ENCODE measurements at places on chromosomes 3 and 15. TPM values are rescaled to one million over a fixed set of nuclear protein-coding genes. Genes with fewer than 3 reads are reported as not detected.

Gene TMEM45A
- 21.6 TPM for total RNA-seq

Gene GABRB3
- 0.13 TPM for total RNA-seq

Gene GNAT1
- total RNA-seq = under 0.01 TPM

Gene PEX5L
- total RNA-seq = not detected

Gene CTDSPL2
- total RNA-seq = 77.7 TPM

Gene C3orf18
- 1.9 TPM for total RNA-seq

Gene CACNA2D2
- total RNA-seq = under 0.01 TPM

- no peak for DNase-seq
Measured at GRCh38 chr3:126351771-126352475, 5.3 kb downstream of the KLF15 start.

DNA sequence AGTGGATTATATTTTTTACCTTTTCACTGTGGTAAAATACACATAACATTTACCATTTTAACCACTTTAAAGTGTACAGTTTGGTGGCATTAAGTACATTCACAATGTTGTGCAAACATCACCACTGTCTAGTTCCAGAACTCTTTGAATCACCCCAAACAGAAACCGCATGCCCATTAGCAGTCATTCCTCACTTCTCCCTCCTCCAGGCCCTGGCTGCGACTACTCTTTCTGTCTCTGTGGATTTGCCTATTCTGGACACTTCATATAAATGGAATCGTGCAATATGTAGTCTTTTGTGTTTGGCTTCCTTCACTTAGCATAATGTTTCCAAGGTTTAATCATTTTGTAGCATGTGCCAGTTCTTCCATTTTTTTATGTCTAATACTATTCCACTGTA is 409.8 kb downstream of the NTRK3 start:
- no peak for DNase-seq

GRCh38 chr3:55910543-55910942 is 423.4 kb upstream of the WNT5A start:
- DNase-seq = no peak

DNA sequence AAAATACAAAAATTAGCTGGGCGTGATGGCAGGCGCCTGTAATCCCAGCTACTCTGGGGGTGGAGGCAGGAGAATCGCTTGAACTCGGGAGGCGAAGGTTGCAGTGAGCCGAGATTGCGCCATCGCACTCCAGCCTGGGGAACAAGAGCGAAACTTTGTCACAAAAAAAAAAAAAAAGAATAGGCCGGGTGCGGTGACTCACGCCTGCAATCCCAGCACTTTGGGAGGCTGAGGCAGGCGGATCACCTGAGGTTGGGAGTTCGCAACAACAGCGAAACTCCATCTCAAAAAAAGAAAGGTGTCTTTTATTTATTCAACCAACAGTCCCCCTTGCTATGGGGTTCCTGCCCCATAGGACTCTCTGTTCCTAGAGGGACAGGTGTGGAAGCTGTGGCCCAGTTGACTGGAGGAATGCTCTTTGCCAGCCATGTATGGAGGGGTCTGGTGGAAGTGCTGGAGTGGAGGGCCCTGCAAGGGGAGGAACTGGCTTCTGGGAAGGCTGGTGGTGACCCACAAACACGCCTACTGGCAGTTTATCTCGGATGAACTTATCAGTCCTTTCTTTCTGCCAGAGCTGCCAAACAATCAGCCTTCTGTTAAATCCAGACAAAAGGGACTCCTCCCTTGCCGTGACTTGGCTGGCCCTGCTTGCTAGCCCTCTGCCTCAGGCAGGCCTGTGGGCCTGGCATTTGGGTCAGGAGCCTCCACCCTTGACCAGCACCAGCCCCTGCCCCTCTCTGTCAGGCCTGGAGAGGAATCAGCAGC is 4.6 kb upstream of the DAG1 start:
- no peak for DNase-seq

- no peak for DNase-seq
Measured at GRCh38 chr3:152443212-152444023, 174.7 kb downstream of the MBNL1 start.

GRCh38 chr3:159586571-159587202 is 401.9 kb upstream of the IL12A start:
- peak; percentile 40 for DNase-seq

DNA sequence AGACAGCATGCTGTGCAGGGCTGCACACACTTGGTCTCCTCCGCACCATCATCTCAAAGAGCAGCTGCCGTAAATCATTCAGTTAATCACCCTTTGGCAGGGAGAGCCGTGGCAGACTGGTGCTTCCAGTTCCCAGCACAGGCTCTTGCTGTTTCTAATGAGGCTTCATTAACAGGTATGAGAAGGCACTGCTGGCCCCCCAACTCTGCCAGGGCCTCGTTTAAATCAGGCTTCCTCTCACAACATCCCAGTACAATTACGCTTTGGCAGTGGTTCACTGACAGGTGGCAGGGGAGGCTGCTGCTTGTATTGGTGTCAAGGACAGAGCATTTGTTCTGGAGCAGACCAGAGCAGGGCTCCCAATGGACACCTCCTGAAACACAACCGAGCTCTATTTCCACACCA is 77.1 kb downstream of the BFSP2 start:
- DNase-seq = no peak

DNA sequence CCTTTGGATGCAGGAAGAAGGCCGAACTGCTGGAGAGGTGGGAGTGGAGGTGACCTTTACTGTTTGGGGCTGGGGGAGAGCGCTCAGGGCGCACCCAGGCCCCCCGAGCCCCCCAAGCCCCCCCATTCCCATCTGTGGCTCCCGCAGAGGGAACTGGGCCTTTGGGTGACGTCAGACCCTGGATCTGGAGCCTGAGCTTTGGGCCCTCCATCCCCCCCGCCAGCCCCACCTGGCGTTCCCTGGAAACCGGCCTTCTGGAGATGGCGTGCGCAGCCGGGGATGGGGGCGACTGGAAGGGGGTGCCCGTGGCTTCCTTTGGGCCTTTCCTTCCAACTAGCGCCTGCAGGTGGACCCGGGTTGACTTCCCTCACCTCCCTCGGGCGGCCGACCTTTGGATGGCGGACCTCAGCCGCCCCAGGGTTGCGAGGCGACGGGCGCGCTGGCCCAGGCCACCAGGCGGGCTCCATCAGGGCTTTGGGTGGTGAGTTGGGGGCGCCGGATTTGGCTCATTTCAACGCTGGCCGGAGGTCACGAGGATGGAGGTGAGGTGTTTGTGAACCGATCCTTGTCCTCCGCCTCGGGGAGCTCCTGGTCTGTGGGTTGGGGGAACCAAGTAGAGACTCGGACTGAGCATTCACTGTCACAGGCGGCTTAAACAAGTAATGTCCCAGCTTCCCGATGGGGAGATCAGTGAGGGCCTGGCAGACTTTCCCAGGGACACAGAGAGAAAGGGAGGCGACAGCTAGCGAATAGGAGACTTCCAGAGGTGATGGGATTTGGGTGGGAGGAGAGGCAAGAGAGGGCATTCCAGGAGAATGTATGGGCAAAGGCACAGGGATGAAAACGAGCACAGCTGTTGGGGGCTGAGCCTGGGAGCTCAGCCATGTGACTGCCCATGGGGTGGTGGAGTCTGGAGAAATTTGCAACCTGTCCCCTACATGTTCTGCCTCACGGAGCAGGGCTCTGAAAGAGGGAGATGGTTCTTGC is 709 bp downstream of the SCAMP5 start:
- no peak for DNase-seq

DNA sequence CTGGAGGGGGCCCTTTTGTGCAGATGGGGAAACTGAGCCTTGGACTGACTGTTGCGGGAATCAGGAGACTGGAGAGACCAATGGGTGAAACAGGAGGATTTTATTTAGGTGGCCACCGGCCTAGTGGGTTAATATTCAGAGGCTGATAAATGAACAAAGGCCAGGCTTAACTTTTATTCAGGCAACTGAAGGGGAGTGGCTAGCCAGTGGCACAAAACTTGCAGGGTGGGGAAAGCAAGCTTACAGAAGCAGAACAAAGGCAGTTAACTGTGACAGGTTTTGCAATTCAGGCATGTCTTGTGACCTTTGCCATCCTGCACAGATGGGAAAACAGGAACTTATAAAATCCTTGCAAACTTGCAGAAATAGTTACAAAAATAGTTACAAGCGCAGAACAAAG is 24.9 kb upstream of the ACAD9 start:
- DNase-seq = no peak

- no peak for DNase-seq
Measured at GRCh38 chr15:73979636-73980035, 12.5 kb downstream of the STOML1 start.

DNA sequence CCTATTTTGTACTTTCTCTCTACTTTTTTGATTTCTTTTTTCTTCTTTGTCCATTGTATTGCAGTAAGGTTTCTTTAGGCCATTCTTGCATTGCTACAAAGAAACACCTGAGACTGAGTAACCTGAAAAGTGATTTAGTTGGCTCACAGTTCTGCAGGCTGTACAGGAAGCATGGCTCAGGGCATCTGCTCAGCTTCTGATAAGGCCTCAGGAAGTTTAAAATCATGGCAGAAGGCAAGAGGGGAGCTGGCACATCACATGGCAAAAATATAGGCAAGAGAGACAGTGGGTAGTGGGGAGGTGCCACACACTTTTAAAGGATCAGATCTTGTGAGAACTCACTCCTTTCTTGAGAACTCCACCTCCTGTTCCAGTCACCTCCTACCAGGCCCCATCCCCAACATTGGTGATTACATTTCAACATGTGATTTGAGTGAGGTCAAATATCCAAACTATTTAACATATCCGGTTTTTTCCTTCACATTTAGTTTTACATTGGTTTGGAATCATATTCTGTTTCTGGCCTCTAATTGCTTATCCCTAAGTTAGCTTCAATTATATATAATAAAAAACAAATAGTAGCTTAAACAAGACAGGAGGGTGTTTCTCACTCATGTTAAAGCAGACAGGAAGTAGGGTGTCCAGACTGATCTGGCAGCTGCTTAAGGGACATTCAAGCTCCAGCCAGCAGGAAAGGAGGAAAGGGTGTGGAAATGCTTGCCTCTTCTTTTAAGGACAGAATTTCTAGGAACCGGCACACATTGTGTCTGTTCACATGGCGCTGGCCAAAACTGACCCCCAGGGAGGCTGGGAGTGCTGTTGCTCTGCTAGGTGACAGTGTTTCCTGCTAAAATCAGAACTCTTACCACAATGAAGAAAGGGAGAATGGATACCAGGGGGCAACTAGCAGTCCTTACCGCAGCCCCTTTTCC is 28.8 kb upstream of the SKOR1 start:
- peak; percentile 59 for DNase-seq

DNA sequence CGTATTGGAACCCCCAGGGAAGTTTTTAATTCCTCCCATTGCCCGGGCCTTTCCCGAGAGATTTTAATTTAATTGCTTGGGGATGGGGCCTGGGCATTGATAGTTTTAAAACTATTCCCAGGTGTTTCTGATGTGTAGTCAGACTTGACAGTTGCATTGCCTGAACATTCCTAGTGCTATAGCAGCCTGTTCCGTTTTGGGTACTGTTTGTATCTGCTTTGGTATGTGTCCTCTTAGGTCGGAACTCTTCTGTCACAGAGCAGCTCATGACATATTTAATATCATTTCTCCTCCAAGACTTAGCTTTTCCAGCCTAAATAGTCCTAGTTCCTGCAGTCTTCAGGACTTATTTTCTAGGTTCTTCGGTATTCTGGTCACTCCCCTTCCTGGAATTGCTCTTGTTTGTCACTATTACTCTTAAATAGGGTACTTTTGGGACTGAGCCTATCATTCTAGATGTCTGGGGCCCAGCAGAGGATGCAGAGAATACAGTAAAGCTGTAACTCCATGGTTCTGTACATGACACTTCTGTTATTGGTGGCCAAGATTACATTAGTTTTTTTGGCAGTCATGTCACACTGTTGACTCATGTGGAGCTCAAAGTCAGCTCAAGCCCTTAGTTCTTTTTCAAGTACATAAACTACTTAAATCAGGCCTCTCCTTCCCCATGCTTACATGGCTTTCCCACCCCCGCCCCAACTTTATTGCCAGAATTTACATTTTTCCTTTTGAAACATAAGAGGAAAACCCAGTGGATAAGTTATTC is 81.5 kb downstream of the BBX start:
- DNase-seq = peak; percentile 1

- DNase-seq = no peak
Measured at GRCh38 chr3:72380711-72381493, 467.3 kb downstream of the SHQ1 start.

Measured in dermis microvascular lymphatic vessel endothelial cell (primary cell).